NCI-H2081 treated with DMSO at 0.1 percent for 48 hours (cell line): ENCODE measurements at places on chromosomes 16 and 17.

- no peak for DNase-seq
Measured at GRCh38 chr17:83128306-83129240, 49.2 kb downstream of the METRNL start.

- no peak for DNase-seq
Measured at GRCh38 chr17:3558603-3559269, 1.1 kb upstream of the TRPV3 start.

GRCh38 chr16:57695680-57696069 is 1.1 kb downstream of the DRC7 start:
- DNase-seq, result no peak

- DNase-seq, result no peak
Measured at GRCh38 chr17:70527364-70527888, 358.1 kb downstream of the KCNJ2 start.

DNA sequence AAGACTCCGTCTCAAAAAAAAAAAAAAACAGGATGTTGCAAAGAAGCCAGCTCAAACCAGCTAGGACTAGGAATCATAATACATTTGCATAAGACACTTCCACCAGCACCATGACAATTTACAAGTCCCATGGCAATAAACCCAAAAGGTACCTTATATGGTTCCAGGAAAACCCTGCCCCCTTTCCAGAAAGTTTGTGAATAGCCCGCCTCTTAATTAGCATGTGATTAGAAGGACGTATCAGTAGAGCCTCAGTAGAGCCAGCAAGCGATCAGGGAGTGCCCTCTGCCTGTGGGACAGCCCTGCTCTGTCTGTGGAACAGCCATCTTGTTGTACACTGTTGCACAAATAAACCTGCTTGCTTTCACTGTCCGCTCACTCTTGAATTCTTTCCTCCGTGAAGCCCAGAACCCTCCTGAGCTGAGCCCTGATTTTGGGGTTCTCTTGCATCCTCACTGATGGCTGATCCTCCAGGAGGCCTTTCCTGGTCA is 14.0 kb downstream of the NUPR1 start:
- DNase-seq, result no peak

DNA sequence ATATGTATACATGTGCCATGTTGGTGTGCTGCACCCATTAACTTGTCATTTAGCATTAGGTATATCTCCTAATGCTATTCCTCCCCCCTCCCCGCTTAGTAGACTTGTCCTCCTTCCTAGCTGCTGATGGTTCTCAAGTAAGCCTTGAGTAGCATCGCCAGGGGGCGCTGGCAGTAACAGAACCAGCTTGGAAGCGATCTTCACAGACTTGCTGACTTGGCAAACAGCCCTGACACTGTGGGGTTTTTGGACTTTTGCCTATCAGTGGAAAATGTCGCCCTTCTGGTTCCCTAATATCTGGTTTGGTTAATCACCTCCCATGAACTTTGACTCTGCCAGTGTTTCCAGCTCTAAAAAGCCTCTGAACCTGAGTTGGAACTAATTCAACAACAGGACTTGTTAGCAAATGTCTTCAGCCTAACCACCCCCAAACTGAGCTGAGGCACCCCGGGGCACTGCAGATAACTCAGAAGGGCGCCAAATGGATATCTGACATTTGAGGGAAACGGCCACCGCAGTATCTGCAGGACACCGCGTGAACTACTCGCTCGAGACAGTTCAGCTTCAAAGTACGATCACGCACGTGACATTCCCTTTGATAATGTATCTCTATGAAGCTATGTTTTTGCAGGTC is 15.4 kb upstream of the SPATA32 start:
- peak; percentile 59 for DNase-seq

- no peak for DNase-seq
Measured at GRCh38 chr17:58702045-58702476, 9.7 kb downstream of the RAD51C start.

- no peak for DNase-seq
Measured at GRCh38 chr17:27452828-27453227, 3.4 kb upstream of the KSR1 start.

DNA sequence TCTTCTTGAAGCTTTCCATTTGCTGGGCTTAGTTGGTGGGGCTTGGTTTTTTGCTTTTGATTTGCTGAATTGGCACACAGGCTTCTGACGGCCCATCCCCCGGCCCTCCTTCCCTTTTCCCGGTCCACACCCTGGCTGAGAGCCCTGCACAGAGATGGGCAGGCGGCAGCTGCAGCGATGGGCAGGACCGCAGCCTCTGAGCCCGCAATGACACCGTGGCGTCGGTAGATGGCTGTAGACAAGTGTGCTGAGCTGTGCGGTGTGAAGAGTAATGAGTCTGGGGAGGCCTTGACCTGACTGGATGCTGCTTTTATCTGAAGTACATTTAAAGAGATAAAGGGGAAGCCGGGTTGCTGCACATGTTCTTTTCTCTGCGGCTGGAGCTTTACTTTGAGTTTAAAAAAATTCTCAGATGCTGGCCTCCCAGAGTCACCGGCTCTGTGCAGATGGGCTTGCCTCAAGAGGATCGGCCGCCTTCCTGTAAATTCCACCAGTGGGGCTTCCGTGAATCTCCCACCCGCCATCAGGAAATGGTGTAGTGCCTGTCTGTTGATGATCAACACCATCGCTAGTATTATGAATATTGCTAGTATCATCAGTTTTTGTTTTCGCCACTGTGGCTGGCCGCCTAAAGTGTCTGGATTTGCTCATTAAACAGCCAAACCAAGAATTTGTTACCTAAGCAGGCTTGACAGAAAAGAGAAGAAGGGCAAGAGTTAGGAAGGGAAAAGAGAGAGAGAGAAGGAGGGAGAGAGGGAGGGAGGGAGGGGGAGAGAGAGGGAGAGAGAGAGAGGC is 245.6 kb upstream of the RBFOX1 start:
- DNase-seq, result peak; percentile 13

- no peak for DNase-seq
Measured at GRCh38 chr17:44389723-44390202, 314 bp upstream of the ITGA2B start.

DNA sequence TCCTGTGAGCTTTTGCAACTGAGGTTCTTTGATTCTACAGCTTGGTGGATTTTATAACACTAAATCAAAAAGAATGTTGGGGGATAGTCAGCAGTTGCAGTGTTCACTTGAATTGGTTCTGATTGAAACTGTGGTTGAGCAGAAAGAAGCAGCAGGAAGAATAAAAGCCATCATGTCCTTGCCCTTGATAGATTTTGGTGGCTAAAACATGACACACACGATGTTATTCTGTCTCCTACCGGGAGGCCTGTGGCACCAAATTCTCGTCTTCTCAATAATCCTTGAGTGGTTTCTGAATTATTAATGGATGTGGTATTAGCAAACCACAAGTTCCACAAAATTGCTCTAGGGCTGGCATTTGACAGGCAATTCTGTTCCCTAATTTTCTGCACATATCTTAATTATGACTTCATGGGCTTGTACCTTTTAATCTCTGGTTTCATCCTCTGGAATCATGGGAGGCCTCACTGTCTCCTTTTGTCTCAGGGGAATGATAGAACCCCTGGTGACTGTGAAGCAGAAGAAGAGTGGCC is 338.2 kb downstream of the SNX29 start:
- no peak for DNase-seq

DNA sequence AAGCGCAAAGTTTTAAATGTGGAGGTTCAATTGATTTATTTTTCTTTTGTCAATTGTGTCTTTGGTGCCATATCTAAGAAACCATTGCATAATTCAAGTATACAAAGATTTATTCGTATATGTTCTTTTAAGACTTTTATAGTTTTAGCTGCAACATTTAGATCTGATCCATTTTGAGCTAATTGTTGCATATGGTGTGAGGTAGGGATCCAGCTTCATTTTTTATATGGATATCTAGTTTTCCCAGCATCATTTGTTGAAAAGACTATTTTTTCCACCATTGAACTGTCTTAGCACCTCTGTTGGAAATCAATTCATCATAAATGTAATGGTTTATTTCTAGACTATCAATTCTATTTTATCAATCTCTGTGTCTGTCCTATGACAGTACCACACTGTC is 2.1 kb upstream of the CCR7 start:
- DNase-seq, result no peak

- no peak for DNase-seq
Measured at GRCh38 chr16:24174957-24175356, 81.2 kb upstream of the CACNG3 start.

- DNase-seq, result no peak
Measured at GRCh38 chr17:41131979-41132378, 8.0 kb upstream of the KRTAP4-12 start.

DNA sequence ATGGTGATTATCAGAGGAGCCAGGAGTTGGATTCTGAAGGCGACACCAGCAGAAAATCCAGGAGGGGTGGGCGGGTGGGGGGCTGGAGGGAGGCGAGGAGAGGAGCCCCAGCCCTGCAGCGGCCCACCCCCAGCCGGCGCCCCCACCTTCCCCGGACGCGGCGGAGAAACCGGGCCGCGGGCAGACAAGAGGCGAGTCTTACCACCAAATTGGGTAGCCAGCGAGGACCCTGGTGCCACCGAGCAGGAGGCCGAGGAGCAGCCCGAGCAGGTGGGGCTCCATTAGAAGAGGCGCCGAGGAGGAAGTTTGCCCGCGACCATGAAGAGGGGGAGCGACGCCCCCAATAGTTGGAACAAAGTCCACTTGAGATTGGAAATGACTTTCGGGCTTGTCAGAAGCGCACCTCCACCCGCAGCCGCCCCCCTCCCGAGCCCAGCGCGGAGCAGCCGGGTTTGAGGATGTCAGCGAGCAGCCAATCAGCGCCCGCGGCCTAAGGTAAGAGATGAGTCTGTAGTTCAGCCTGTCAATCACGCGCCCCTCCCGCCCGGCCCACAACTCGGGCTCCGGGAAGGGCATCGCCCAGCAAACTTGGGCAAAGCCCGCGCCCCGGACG is at the start of gene WNT3:
WNT3 (minus strand) TSS at position 377 of the 613 bp plus-strand sequence; CDS start at position 282, 95 bp downstream.
- no peak for DNase-seq

DNA sequence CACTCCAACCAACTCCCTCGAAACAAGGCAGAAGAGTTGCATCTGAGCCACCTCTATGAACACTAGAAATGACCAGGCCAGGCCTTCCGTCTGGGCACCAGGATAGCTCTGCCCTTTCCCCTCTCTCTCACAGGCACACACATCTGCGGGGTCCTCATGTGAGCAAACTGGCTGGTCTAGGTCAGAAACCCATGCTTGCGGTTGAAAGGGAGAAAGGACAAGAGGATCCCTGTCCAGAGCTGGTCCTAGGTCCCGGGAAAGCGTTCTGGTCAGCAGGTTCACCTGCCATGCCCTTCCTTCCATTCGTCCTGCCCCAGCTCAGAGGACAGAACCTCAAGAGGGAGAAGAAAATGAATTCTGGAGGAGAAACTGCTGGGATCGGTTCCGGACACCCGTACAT is 2.7 kb downstream of the MNT start:
- DNase-seq, result no peak

DNA sequence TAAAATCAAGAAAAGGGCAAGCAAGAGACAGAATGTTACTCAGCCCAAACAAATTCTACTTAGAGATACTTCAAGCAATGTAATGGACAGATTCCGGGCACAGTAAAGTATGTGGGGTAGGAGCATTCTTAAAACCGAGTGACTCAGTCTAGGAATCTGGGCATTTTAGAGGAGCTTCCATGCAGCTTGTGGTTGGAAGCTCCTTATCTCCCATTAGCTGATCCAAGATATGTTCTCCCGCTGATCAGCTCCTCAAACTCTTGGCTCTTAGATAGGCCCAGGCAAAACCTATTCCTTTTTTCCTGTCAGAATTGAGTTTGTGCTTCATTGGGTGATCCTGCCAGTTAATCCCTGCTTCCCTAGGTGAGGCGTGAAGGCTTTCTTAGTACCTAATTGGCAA is 303.3 kb downstream of the CEP112 start:
- DNase-seq, result no peak

DNA sequence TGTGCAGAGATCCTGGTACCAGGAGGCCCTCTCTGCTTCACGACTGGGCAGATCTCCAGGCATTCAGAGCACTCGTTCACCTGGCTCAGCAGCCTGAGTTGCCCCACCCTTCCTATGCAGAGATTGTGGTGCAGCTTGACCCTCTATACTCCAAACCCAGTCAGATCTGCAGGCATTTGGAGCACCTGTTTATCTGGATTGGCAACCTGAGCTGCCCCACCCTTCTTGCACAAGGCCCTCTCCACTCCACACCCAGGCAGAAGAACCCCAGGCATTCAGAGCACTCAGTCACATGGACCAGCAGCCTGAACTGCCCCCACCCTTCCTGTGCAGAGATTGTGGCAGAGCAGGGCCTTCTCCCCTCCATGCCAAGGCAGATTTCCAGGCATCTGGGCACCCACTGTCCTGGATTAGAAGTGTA is 88.4 kb upstream of the CDH5 start:
- DNase-seq, result no peak

DNA sequence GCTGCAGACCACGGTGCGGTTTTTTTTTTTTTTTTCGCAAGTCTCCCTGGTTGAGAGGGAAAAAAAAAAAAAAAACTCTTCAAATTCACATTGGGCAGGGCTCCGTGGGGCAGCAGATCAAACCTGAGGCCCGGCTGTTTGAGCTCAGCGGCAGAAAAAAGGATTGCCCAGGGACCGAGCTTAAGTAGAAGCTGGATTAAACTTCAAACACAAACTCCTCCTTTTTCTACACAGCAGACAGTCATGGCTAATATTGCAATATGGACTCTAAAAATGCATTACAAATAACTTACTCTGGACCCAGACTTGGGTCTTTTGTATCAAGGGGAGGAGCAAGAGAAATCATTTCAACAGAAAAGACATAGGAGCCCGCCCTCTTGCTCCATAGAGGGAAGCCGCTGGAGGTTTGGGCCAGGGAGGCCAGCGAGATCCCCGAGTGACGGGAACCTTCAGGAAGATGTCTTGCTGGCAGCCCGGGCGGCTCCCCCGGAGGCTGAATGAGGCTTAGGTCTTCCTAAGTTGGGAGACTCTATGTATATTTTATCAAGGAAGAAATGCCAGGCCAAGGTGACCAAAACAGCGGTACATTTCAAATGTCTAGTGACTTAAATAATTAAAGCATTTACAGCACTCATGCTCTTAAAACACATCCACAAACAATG is 167.7 kb downstream of the ZNF423 start:
- no peak for DNase-seq

DNA sequence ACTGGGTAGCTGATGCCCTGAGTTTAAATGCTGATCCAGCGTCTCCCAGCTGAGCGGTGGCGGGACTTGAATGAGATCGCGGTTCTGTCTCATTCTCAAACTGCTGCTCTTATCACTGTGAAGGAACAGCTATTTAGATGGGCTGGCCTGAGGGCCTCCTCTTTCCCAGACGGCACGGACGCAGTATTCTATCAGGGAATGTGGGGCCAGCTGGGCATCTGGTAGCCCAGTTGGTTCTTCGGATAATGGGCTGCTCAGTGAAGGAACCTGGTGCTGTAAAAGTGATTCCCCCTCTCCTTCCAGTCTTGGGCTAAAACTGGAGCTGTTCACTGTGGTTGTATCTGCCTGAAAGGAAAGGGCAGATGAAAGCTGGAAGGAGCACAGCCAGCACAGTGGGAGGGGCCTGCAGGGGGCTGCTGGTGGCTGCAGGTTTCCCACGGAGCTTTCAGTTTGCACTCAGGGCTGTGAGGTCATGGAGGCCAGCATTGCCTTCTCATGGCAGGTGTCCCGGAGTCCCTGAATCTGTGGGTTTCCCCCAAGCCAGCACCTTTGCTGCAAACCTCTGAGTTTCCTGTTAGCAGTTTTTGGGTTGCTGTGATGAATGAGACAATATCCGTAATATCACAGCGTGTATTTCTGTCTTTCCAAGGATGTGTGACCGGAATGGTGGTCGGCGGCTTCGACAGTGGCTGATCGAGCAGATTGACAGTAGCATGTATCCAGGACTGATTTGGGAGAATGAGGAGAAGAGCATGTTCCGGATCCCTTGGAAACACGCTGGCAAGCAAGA is 3.6 kb downstream of the IRF8 start:
- no peak for DNase-seq

- no peak for DNase-seq
Measured at GRCh38 chr17:62075308-62075815, 10.3 kb upstream of the MED13 start.

- DNase-seq, result no peak
Measured at GRCh38 chr17:2950846-2951245, 112.6 kb downstream of the OR1D5 start.
